Small intestine (tissue), 16 donors: ENCODE measurements at places on chromosomes 3 and 15.
A peak's percentile ranks its signal among the peaks of the same experiment; 100 is the strongest.

DNA sequence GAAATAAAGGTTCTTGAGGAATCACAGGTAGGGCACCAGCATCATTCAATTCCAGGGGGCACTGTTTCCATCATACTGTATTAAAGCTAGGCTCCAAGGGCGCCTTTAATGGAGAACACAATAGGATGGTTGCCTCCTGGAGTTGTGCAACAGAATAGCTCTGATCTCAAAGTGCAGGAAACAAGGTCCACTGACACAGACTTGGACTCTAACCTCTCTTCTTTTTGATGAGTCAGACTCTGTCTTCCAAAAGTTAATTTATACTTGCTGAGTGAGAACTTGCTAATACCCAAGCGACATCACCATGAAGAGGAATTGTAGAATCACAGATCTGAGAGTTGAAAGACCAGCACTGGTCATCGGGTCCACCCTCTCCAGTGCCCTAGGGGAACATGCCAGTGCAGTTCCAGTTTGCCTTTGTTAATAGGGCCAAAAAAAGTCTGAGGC, 94.4 kb upstream of the PHLDB2 start:
- peak; percentile 72 for DNase-seq

- DNase-seq: no peak
Measured at GRCh38 chr15:90456236-90456635, 68.2 kb downstream of the IQGAP1 start.

GRCh38 chr3:144351773-144352365, 380.2 kb downstream of the DIPK2A start:
- DNase-seq: no peak

- no peak for DNase-seq
Measured at GRCh38 chr15:56532721-56533460, 68.0 kb upstream of the MNS1 start.

- DNase-seq: no peak
Measured at GRCh38 chr3:62827550-62827949, 47.7 kb downstream of the CADPS start.

GRCh38 chr3:104429727-104430126, 937.0 kb upstream of the ALCAM start:
- no peak for DNase-seq

DNA sequence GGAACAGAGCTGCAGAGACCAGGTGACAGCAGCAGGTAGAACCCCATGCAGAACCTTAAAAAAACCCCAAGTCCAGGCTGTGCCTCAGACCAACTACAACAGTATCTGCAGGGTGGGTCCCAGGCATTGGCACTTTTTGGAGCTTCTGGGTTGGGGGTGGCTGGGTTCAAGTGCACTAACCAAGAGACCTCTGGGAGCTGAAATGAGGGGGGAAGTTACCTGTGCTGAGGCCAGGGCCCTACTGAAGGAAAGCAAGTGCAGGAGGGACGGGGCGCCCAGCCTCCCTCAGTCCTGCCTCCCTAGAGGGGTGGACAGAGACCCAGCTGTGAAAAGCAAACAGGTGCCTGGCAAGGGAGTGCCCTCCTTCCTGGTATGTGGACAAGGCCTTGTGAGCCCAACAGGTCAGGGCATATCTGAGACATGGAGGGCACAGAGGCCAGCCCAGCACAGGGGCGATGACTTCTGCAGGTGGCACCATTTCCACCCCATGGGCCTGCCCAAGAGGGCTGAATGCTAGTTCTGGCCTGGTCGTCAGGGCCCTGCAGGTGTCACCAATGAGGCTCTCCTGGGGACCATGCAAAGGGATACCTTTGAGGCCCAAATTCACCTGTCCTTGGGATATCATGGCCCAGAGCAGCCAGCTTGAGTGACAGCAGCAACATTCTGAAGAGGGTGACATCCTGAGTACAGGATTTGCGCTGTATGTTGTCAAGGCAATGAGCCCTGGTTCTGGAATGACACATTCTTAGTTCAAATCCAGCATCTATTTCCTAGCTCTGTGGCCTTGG, 18.7 kb downstream of the CTSH start:
- DNase-seq: no peak

- peak; percentile 73 for DNase-seq
Measured at GRCh38 chr3:124492824-124493223, 237.4 kb upstream of the UMPS start.

DNA sequence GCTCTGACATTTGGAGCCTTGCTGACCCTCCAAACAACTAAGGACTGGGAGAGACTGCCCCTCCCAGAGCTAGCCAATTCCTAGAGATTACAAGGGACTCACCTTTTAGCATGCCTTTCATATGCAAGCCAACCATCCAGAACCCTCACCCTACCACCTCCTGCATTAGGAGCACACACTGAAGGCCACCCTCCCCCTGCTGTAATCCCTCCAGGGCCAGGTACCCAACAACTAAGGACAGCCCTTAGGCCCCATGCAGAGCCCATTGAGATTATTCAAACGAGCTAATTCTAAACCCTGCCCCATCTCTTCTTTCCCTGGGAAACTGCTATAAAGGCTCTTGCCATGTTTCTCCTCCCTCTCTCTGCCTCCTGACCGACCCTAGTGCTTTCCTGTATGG, 352.6 kb downstream of the ERC2 start:
- no peak for DNase-seq

DNA sequence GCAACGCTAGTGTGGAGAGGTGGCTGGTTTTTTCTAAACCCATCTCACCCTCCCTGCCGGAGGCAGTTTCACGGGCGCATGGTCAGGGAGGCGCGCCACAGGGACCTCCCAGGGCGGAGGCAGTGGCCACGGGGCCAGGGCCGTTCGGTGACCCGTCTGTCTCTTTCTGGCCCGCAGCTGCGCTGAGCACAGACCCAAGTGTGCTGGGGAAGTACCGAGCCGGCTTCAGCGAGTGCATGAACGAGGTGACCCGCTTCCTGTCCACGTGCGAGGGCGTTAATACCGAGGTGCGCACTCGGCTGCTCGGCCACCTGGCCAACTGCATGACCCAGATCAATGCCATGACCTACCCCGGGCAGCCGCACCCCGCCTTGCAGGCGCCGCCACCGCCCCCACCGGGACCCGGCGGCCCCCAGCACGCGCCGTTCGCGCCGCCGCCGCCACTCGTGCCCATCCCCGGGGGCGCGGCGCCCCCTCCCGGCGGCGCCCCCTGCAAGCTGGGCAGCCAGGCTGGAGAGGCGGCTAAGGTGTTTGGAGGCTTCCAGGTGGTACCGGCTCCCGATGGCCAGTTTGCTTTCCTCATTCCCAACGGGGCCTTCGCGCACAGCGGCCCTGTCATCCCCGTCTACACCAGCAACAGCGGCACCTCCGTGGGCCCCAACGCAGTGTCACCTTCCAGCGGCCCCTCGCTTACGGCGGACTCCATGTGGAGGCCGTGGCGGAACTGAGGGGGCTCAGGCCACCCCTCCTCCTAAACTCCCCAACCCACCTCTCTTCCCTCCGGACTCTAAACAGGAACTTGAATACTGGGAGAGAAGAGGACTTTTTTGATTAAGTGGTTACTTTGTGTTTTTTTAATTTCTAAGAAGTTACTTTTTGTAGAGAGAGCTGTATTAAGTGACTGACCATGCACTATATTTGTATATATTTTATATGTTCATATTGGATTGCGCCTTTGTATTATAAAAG, 1.8 kb downstream of the HES1 start:
- DNase-seq: peak; percentile 74

DNA sequence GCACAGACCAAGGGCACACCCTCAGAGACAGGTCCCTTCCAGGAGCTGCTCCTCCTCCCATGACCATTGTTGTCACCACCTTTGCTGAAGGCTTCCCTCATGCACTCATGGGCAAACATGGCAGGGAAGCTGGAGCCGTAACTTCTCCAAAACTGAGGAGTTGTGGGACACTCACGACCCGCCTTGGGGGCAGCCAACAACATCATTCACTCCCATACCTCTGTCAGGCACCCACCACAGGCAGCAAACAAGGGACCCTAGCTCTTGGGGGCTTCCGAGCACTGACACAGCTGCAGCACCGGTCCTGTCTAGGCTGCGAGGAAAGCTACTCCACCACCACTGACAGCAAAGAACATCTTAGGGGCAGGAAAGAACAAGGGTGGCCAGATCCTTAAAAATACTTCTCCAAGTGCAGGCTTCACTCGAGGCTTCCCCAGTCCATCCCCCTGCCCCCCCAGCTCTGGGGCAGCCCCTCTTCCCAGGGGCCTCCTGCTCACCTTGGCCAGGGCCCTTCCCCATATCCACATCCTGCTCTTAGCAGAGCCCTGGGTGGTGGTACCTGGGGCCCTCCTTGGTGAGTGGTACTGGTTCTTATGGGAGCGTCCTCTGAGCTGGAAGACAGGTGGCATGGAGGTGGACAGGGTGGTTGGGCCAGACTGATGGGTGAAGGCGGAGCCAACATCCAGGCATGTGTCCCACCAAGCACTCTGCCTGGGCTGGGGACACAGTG, 28.0 kb upstream of the DUSP7 start:
- no peak for DNase-seq

DNA sequence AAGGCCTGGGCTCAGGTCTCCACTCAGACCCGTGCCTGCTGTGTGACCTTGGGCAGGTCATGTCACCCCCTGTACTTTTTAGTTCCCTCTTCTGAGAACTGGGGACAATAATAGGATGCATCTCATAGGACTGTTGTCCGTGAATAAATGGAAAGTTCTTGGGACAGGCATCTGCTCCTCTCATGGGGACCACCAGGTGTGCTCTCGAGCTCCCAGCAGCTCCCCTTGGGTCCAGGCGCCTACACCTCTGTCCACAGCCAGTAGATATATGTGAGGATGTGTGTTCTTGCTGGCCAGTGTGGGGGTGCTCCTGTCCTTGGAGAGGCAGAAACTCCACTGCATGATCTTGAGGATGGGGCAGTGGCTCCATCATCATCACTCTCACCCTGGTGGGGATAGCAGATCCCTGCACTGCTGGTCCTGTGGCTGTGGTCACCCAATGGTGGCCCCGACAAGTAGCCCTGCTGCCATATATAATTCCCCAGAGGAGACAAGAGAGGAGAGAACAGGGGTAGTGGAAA, 257.6 kb upstream of the TLE3 start:
- no peak for DNase-seq

- no peak for DNase-seq
Measured at GRCh38 chr3:365268-365667, 168.7 kb downstream of the CHL1 start.

GRCh38 chr3:72080095-72080494, 295.1 kb upstream of the PROK2 start:
- DNase-seq: no peak

DNA sequence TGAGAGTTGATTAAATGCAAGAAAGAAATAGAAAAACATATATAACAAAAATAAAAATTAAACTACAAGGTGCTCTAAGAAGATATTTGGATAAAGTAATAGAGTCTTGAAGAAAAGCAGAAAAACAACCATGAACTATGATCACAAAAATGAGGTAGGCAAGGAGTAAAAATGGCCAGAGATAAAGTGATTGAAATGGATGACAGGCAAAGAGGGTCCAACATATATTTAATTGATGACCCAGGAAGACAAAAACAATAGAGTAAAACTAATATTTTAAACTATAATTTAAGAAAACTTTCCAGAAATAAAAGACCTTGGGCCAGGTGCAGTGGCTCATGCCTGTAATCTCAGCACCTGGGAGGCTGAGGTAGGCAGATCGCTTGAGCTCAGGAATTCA, 22.1 kb upstream of the WDR49 start:
- no peak for DNase-seq

DNA sequence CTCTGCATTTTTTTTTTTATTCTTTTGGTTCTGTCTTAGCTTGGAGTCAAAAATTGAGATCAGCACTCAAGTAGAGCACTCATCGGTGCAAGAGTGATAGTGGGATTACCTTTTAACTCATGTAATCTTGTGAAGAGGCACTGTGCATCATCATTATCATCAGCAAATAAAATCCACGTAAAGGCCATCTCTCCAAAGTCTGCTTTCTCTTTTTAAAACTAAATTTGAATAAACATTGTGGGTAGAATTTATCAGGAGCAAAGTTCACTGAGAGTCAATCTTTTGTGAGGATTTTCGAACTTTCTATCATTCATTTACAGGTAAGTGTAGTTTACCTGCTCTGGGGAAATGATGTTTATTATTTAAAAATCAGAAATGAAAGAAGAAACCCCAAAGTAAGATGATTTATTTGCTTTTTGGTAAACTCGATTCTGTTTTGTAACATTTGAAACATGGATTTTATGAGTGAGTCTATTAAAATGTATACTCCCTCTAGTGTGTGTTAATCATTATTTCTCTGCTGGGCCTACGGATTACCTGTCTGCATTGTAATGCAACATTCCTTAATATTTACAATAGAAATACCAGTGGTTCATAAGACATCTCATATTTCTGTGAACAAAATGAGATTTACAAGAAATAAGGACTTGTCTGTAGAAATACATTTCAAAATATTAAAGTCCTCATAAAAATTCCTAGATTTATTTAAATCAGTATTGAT, 327.7 kb upstream of the NAALADL2 start:
- DNase-seq: no peak

- no peak for DNase-seq
Measured at GRCh38 chr3:196423044-196423781, 9.0 kb downstream of the UBXN7 start.

GRCh38 chr15:95469496-95470000, 861.0 kb upstream of the NR2F2 start:
- no peak for DNase-seq

GRCh38 chr3:10721101-10721500, 94.9 kb upstream of the SLC6A11 start:
- no peak for DNase-seq

DNA sequence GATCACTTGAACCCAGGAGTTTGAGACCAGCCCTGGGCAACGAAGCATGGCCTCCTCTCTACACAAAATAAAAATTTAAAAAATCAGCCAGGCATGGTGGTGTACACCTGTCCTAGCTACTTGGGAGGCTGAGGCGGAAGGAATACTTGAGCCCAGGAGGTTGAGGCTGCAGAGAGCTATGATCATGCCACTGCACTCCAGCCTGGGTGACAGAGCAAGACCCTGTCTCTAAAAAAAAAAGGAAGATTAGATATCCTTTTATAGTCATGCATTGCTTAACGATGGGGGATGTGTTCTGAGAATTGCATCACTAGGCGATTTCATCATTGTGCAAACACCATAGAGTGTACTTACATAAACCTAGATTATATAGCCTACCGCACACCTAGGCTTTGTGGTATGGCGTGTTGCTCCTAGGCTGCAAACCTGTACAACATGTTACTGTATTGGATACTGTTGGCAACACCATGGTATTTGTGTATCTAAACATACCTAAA, 12.6 kb downstream of the ALAS1 start:
- peak; percentile 92 for DNase-seq

DNA sequence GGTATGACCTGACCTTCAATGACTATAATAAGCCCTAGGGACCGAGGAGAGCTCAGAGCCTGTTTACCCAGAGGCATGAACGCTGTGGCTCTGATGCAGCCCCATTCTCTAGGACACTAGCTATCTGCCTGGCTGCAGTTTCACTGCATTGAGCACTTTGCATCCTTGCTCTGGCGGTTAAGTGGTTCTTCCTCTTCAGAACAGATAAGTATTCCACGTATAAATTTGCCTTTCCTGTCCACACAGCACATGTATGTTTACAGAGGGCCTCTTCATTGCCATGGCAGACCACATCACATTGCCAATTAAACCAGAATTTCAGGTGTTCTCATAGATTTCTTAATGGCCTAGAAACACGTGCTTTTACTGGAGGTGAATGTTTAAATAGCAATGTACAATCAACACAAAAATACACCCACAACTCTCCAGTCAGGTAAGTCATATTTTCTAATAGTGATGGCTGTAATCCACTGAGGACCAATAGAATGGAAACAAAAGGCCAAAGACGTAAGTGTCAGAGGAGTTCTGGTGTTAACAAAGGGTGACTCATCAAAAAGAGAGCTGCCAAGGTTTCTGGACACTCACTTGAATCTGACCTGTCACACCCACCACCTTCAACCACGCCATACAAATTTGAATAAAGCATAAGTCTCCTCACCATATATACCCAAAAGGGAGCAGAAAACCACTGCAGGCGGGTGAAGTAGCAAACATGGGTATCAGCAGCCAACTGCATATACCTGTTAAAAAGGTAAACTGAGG, 553.4 kb downstream of the OCA2 start:
- no peak for DNase-seq
